Stimulated activated CD4-positive, alpha-beta T cell treated with anti-CD3 and anti-CD28 coated beads, Interleukin-1b, Interleukin-23, amount 100 ng/mL, for 1 hour (primary cell): ENCODE measurements at places on chromosomes 1 and 21.

DNA sequence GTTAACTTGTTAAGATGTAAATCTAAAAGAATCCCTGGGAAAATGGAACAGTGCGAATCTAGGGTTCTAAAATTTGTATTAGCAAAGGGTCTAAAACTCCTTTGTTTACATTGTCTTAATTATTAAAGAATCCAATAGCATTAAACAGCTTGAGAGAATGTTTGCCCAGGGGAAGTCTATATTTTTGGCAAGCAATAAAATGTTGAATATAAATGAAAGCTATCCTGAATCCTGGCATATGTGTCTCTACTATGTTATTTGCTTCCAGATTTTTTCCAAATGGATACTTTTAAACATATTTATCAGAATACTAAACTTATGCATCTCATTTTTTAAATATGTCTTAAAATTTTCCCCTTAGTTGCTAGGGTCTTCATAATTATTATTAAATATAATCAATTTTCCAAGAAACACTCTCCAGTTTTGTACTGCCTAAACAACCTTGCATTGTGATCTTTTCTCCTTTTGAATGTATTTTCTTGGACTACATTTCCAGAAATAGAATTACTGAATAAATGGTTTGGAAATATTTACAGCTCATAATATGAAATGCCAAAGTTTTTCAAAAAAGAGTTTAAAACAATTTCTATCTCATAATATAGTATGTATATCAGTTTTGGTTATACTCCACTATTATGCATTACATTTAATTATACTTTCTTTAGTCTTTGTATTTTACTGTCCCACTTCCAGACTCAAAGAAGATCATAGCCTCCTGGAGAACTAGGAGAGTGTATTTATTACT, 304.8 kb downstream of the USP25 start:
- DNase-seq = no peak

- DNase-seq = no peak
Measured at GRCh38 chr21:29305068-29305467, 6.3 kb downstream of the BACH1 start.

- no peak for DNase-seq
Measured at GRCh38 chr1:240833075-240833474, 221.1 kb upstream of the GREM2 start.

- no peak for DNase-seq
Measured at GRCh38 chr1:15680131-15680530, 4.0 kb upstream of the PLEKHM2 start.

DNA sequence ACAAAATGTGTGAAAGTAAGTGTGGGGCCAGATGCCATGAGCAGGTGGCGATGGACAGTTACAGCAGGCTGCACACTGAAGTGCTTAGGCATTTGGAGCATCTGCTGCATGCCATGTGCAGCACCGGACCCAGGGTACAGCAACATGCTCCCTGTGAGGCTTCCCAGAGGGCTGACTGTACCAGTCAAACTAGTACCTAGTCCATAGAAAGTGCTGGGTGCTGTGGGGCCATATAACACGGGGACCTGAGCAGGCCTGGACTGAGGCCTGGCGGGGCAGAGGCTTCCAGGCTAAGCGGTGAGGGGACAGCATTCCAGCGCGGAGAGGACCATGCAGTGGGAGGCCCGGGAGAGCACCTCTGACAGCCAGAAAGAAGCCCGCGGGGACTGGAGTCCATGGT, 29.9 kb upstream of the PKP1 start:
- DNase-seq = no peak

DNA sequence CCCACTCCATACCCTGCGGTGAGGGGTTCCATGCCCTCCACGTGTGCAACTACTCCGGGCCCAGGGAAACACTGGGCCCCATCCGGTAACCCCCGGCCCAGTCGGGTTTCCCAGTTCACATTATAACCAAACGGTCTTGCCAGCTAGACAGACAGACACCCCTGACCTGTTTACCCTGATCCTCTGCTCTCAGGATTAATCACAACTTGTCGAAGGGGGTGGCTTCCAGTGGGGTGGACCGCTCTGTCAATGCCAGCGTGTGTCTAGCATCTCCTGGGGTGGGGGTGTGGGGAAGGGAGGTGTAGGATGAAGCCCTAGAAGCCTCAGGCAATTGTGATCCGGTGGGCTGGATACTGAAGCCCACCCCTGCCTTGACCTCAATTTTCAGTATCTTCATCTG, 4.6 kb upstream of the OLIG2 start:
- DNase-seq = no peak

DNA sequence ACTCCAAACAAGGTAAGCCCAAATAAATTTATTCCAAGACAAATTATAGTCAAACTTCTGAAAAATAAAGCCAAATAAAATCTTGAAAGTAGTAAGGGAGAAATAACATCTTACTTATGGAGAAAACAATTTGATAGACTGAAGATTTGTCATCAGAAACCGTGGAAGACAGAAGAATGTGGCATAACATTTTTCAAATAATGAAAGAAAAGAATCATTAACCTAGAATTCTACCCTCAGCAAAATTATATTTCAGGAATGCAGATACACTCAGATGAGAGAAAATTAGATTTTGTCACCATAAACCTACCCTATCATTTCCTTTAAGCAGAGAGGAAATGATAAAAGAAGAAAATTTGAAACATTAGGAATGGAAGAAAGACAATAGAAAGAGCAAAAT, 27.3 kb upstream of the PADI1 start:
- DNase-seq = no peak

GRCh38 chr1:180195401-180195800, 34.7 kb upstream of the LHX4 start:
- no peak for DNase-seq

GRCh38 chr1:193479187-193479586, 292.8 kb upstream of the B3GALT2 start:
- peak; percentile 40 for DNase-seq
